Suppressor macrophage treated with lipopolysaccharide for 4 hours (primary cell): ENCODE measurements at places on chromosomes 12 and 14.

DNA sequence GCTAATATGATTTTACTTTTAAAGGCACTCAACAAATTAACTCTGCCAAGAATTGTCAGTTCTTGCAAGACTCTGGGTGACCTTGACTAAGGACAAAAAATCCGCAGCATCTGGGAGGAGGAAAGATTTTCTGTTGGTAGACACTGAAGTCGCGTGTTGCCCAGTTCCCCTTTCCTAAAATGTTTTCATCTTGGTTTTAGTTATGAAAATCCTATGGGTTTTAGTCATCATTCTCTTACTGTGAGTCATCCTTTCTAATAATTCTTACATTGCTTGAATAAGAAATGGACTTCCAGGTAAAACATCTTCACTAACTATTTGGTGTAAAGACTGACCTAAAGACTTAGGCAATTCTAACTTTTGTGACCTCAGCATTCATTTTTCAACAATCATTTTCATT, 9.1 kb downstream of the GSG1 start:
- peak; percentile 88 for DNase-seq

GRCh38 chr14:55691659-55692058, 111.7 kb downstream of the KTN1 start:
- no peak for DNase-seq

GRCh38 chr14:33564774-33565630, 385.9 kb downstream of the EGLN3 start:
- DNase-seq, result no peak

GRCh38 chr12:62934239-62934798, 631 bp downstream of the PPM1H start:
- peak; percentile 50 for DNase-seq

DNA sequence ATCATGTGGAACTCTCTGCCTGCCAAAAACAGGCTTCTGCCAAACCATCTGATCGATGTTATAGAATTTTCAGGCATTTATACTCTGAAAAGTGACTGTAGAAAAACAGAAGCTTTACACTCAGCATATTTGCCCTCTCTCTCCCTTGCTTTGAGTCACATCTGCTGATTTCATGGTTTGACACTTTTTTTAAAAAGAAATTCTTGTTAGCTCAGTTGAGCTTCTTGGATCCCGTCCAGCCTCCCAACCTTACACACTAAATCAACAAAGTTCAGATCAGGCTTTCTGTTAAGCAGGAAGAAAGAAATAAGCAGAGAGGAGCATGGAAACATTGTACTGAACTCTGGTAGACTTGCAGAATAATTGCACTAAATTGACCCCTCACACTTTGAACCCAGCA, 193.6 kb upstream of the SEL1L start:
- DNase-seq, result no peak

DNA sequence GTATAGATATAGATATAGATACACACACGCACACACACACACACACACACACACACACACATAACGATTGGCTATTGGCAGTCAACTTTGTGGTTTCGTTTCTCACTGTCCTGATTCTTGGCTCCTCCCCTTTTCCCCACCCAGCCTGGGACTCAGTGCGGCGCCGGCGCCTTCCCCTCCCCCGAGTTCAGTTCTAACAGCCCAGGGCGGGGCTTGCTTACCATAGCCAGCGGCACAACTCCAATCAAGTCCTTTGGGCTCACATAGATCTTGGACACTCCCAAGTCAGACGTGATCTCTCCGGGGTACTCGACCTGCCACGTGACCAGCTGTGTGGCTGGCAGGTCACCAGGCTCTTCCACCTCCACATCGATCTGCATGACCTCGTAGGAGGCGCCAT, 484.1 kb downstream of the GLT1D1 start:
- DNase-seq, result no peak

DNA sequence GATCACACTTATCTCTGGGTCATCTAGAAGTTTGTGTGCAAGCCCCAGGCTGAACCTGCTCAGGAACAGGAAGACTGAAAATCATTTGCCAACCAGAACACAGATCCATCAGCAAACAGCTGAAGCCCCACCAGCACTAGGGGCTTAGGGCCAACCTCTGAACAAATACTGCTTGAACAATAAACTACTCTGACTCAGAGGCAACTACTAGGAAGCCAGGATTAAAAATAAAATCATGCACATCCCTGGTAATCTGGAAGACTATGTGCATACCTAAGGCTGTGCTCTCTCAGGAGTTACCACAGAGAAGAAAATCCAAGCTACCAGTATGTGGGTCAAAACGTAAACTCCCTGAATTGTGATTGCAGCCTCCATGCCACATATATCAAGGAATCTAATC, 15.9 kb downstream of the GALNT8 start:
- no peak for DNase-seq

DNA sequence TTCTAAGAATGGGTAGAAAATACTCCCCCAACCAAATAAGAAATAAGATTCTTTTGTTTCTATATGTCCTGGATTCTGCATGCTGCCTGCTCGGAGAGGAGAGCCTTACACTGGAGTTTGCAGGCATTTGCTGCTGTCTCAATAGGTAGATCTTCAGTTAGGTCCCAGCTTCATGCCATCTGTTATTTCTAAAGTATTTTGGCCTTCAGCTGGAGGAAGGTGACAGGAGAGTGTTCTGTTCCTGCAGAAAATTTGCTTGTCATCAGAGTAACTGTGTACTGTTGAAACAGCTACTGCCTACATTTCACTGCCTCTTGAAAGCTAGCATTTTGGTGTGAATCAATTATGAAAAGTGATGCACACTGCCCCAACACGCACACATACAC, 966.9 kb downstream of the NRXN3 start:
- DNase-seq, result no peak

DNA sequence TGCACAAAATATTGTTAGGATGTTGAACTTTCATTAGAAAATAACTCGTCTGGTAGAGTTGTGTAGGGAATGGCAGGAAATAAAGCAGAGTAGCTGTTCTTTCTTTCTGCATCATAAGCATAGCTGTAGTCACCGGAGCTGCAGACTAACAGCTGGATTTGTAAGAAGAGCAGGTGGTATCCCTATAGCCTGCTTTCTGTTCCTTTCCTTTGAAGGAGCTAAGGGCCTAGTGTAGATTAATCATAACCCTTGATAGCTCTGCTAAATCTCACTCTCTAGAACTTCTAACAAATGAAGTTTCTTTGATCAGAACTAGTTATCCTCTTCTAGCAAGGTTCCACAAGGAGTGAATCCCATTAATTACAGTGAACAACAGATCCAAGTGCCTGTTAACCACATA, 3.5 kb downstream of the LMO3 start:
- DNase-seq, result no peak

GRCh38 chr12:99278899-99279298, 368.7 kb upstream of the GARIN6 start:
- no peak for DNase-seq

DNA sequence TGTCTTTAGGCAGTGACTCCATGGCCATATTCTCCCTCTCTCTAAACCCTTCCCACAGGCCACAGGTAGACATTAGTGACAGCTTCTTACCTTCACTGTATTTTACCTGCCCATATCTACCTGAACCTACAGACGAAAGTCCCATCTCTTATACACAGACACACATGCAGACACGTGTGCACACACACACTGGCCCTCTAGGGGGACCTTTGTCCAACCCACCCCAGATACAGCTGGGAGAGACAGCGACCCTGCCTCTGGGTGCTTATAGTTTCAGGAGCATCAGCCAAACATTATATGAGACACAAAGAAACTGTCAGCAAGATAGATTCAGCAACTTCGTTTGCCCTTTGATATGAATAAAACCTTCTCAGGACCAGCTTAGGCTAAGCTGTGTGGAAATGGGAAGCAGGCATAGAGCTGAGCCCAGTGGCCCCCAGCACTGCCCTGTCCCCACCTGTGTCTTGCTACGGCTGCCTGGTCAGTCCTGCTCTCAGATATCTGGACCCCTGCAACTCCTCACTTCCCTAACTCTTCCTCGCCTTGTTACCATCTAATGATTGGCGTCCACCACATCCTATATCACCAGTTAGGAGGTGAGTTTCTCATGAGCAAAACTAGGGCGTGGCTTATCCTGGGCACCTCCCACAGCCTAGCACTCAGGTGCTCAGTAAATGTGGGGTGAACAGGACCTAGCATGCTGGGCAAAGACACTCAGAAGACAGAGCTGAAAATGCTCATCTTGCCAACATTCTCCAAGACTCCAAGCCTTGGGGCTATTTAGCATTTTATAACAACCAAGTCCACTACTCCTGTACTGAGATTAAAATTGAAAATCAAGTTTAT, 12.0 kb upstream of the CD9 start:
- no peak for DNase-seq

DNA sequence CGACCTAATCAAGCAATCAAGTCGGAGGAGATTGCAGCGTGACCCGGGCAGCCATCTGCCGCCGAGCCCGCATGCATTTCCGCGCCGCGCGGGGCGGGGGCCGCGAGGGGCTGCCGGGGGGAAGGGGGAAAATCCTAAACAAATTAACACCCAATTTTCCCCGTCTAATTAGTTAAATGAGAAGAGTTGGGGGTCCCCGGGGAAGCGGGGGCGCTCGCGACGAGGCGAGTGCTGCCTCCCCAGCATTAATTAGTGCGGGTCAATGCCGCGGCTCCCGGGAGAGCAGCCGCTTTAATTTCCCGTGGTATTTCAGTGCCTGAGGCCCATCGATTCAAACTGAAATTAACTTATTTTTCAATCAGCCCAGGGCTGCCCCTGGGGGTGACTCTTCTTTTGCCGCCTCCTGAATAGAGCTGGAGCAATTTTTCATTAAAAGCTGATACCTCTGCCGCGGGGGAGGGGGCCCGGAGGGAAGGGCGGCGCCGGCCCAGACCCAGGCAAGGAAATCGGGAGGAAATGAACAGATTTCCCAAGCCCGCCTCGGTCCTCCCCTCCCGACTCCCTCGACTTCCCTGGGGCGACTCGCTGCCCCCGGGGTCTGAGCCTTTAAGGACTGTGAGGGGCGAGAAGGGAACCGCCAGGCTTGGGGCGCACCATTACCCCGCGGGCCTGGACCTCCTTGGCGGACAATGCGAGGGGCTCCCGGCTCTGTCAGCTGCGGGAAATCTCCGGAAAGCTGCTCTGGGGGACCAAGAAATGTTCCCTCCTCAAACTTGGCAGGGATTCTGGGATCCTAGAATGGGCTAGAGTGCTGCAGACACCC, 18.9 kb downstream of the VSX2 start:
- DNase-seq, result no peak

DNA sequence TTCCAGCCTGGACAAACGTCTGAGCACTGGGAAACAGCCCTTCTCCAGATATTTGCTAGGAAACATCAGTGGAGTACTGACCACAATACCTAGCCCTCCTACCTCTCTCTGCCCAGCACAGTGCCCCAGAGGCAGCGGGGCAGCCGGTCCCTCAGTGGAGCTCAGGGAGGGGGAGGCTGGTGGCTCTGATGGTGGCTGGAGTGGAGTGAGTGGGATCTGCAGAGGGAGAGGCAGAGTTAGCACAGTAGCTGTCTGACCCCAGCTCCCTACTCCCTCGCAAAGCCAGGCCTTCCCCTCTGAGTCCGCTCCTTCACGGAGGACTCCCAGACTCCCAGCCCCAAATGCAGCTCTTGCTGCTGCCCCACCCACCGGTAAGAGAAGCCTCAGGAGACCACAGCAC, 30.0 kb downstream of the NCKAP5L start:
- no peak for DNase-seq

- no peak for DNase-seq
Measured at GRCh38 chr12:98492580-98493140, 22.7 kb upstream of the TMPO start.

- no peak for DNase-seq
Measured at GRCh38 chr12:59396519-59396918, 199.3 kb upstream of the SLC16A7 start.

DNA sequence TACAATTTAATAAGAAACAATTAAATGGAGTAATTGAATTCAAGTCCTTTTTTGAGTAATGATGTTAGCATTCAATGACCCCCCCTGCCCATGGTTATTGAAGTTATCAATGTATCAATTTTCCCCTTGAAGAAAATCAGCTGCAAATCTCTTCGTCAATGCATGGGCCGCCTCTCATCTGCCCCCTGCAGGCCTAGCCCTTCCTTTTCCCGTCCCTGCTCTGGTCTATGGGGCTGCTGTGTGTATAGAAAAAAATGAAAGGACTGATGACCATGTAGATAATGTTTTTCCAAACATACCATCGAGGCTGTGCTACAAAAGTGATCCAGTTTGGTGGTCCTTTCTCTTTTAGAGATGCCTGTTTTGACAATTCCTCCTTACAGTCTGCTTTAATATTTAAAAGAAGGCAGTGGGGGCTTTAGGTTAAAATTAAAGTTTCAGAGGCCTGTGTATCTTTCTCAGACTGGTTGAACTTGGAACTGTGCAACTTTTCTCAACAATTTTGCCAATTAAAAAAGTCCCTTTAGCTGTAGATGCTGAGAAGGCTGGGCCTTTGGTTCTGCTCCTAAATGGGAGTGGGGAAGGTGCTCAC, 98.4 kb downstream of the APAF1 start:
- peak; percentile 38 for DNase-seq

- peak; percentile 86 for DNase-seq
Measured at GRCh38 chr12:123271001-123271668, 521 bp downstream of the CDK2AP1 start.

DNA sequence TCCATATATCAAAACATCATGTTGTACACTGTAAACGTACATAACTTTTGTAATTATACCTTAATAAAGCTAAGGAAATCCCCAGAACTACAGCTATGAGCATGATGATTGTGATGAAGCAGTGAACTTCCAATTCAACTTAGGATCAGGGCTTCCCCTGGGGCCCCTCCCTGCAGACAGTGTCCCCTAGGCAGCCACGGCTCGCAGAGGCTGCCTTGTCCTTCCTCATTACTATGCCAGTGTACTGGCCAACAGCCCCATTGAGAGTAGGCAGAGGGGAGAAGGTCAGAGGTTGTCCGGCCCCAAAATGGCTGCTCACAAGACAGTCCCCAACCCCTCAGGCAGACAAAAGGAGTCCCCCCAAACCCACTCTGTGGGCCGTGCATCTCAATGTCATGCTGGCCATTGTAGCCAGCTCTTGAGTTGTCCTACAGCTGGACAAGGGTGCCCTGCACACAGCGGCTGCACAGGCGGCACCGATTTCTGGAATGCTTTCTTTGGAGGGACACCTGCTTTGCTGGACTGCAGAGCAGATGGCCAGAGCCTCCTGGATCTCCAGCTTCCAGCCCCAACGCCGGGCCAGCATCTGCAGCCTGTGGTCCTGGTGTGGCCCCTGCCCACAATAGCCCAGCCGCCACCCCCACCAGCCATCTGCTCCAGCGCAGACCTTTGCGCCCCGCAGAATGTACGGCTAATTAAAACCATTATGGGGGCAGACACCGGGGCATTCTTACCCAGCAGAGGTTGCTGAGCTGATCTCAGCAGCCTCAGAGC, 46.1 kb downstream of the NIN start:
- DNase-seq, result no peak

GRCh38 chr14:103696466-103697071, 18.7 kb downstream of the XRCC3 start:
- DNase-seq, result no peak
